ENCODE measurements at places on chromosomes 1 and 21. TPM values are rescaled to one million over a fixed set of nuclear protein-coding genes. Genes with fewer than 3 reads are reported as not detected.

DNA sequence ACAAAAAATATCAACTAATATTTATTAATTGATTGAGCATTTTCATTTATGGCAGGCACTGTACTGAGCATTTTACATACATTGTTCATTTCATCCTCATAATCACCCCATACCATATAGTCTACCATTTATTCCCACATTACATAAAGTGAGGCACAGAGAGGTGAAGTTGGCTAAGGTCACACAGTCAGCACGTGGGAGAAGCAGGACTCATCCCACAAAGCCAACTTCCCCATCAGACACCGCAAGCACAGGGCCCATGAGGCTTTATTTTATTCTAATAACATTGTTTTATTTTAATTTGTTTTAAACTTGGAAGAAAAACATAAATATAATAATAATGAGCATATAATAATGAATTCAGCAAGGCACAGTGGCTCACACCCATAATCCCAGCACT lies 43.1 kb upstream of the CAPZB start:
- DNase-seq, result no peak

GRCh38 chr1:84833194-84833593 lies 59.8 kb downstream of the LPAR3 start:
- no peak for DNase-seq

The MRPS21 gene
- 60.1 TPM for total RNA-seq

GRCh38 chr1:195934817-195935553 lies 673.3 kb downstream of the KCNT2 start:
- no peak for DNase-seq

GRCh38 chr21:38295997-38296764 lies 39.4 kb downstream of the KCNJ15 start:
- DNase-seq, result peak; percentile 25

The EXOSC10 gene
- total RNA-seq, result 65.1 TPM

DNA sequence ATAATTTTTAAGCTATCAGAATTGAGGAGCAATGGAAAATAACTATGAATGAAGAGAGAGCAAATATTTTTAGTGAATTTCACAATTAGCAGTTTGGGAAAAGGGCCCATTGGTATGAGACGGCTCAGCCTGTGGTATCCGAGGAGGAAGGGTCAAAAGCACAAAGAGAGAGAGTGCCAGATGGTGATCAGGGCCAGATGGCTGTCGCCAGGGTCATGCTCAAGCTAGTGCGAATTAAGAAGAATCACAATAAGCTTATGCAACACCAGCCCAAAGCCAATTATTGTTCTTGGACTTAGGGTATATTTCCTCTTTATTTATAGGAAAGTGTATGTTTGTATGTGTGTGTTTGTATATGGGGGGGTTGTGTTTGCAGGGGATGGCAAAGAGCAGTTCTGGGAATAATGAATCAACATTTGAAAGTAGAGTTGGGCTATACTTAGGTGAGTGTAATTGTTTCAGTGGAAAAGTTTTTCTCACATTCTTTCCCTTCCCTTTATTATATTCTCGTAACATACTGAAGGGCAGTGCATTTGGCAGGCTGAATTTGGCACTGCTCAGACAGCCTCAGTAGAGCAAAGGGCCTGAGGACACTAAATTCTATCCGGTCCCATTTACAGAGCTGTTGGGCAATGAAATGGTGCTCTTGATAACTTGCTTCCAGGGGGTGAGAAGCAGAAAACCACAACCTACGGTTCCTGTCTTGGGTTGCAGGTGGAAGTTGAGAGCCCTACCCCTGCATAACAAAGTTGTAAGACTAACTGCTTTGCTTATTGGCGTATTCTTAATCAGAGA lies 19.5 kb upstream of the DDR2 start:
- DNase-seq, result no peak

GRCh38 chr1:14924455-14925331 lies 228.9 kb upstream of the TMEM51 start:
- DNase-seq, result no peak

- DNase-seq, result no peak
Measured at GRCh38 chr1:29084196-29084521, 39.5 kb downstream of the TMEM200B start.

GRCh38 chr1:109198043-109198695 lies 15.5 kb upstream of the SARS1 start:
- peak; percentile 85 for DNase-seq

All from A172 (cell line).